ENCODE measurements at places on chromosomes 11 and 22.

GRCh38 chr11:65113361-65113756, 1.7 kb downstream of the TM7SF2 start:
- no peak for DNase-seq

GRCh38 chr11:8168485-8169257, at the start of gene RIC3:
RIC3 (minus strand) TSS chr11:8169025; CDS start chr11:8168989, 36 bp downstream.
- no peak for DNase-seq

DNA sequence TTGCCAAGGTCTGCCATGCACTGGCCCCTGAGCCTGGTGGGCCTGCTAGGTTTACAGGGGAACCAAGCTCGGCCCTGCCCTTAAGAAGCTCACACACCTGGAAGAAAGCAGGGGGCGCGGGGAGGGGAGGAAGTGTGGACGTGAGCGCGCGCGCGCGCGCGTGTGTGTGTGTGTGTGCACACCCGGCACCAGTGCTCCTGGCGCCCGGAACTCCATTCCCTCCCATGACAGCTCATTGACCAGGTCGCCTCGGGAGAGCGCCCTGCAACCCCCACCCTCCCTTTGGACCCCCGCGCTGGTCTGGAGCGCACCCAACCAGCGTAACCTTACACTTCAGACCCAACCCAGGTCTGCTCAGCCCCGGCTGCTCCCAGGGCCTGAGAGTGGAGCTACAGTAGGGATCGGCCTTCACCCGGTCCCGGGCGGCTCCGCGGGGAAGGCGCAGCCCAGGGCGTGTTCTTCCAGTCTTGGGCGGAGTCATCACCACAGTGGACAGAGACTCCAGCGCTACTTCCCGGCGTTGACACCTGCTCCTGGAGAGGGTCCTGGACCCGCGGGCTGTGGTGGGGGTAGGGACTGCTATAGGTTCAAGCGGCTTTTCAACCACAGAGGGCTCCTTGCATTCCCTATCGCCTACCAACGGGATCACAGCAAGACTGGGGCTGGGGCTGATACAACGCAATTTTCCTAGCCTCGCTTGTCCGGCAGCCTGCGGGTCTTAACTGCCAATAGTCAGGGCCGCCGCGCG, 1.5 kb downstream of the GALNT18 start:
- DNase-seq, result no peak

DNA sequence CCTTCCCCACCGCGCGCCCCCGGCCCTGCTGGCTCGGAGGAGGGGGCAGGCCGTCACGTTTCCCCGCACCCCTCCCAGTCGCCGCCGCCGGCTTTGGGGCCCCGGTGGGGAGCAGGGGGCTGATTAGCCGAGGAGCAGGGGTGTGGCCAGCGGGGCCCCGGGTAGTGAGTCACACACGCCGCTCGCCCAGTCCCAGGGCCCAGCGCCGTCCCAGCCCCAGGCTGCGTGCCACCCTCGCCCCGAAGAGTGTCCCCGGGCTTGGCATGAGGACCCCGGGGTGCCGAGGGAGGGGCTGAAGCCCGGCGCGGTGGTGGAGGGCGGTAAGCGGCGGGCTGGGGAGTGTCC, 34.4 kb downstream of the PRDM11 start:
- peak; percentile 79 for DNase-seq

DNA sequence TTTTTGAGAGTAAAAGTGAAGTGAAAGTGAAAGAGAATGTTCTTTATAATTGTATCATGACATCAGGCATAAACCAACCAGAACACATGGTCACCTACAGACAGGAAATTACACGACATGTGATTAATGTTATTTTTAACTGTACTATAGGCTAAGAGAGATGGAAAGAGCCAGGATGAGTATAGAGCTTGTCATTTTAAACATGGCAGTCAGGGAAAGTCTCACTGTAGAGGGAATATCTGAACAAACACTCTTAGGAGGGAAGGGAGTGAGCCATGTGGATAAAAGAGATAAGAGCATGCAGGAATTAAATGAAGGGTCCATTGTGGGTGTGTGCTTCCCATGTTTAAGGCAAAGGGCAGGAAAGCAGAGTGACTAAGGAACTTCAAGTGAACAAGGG, 599.1 kb upstream of the FAT3 start:
- no peak for DNase-seq

DNA sequence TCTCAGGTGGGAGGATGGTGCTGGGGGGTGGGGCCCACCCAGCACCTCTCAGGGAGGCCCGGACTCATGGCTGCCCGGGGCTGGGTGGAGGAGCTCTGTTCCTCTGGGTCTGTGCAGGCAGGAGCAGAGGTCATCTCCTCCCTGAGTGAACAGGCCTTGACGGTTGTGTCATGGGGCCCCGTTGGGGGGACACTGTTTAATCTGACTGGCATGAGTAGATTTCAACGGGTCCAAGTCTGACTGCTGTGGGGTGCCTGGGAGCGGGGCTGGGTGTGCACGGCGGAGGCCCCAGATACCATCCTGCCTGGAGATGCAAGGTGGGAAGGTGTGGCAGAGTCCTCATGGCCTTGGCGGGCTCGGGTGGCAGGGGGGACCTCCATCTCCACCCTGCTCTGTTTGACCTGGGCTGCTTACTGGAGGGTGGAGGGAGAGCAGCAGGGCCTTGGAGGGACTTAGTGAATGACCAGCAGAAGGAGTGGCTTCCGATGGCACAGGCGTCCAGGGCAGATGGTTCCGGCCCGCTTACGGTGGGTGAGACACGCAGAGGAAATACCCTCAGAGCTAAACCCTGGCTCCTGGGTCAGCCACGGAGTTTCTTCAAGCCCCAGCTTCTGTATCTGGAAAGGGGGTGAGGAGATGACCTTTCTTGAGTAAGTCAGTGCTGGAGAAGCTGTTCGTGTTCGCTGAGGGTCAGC, 48.7 kb downstream of the SMIM38 start:
- no peak for DNase-seq

DNA sequence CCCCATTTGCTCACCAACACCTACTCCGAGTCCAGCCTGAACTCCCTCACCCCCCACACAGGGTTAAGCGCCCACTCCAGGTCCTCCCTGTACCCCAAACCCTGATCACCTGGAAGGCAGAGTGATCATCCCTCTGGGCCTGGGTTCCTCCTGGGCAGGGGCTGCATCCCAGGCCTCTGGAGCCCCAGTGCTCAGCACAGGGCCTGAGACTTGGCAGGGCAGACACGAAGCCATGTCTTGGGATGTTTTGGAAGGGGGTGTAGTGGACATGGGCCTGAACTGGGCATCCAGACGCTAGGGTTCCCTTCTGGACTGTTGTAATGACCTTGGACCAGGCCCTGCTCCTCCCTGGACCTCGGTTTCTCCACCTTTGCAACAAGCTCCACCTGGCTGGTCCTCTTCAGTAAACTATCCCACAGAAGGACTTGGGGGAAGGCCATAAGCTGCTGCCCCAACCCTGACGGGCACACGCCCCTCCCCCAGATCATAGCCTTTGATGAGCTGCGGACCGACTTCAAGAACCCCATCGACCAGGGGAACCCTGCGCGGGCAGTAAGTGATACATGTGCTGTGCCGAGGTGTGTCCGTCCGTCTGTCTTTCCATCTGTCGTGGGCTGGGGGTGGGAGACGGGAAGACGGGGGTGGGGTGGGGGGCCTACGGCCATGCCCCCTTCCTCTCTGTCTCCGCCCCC, 3.9 kb downstream of the CNIH2 start:
- no peak for DNase-seq
